ENCODE measurements at places on chromosomes 13 and 19. TPM values are rescaled to one million over a fixed set of nuclear protein-coding genes. Genes with fewer than 3 reads are reported as not detected.
A peak's percentile ranks its signal among the peaks of the same experiment; 100 is the strongest.

Gene IL4I1
- total RNA-seq = 1.1 TPM

Gene ZSWIM4
- 1.3 TPM for total RNA-seq

Gene USPL1
- 23.8 TPM for total RNA-seq

- no peak overlapping the region for H3K4me3 ChIP-seq
- H3K36me3 ChIP-seq = no peaks in the 10 kb centered on the region
- peak overlapping the region; percentile 78 for H3K27ac ChIP-seq
- DNase-seq = peak; percentile 93
- H3K27me3 ChIP-seq = no peaks in the 10 kb centered on the region
Observed at GRCh38 chr19:48333467-48334384, 8.4 kb downstream of the EMP3 start.

DNA sequence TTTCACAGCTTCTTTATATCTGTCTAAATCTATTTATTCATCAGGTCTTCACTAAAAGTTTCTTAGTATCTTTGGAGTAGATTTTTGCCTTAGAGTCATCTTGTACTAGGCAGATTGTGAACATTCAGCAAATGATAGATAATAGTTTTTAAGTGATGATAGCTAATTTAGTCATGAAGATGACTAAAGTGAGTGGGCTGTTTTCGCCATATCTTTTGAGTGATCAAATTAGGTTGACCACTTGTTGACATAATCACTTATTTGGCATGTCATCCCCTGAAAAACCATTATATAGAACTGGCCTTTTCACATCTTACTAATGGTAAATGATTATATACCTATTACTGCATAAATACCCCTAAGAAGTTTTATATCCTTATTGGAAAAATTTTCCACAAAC lies 999.2 kb downstream of the PCDH17 start:
- no peak overlapping the region for H3K4me3 ChIP-seq
- H3K36me3 ChIP-seq = no peaks in the 10 kb centered on the region
- no peaks in the 10 kb centered on the region for H3K27me3 ChIP-seq
- no peak overlapping the region for H3K27ac ChIP-seq
- DNase-seq = no peak

GRCh38 chr13:111534751-111535522 lies 214.5 kb downstream of the TEX29 start:
- H3K27me3 ChIP-seq = peaks cover 48% of the 10 kb centered on the region
- no peak overlapping the region for H3K27ac ChIP-seq
- DNase-seq = no peak
- H3K4me3 ChIP-seq = no peak overlapping the region

- H3K4me1 ChIP-seq = no peaks in the 10 kb centered on the region
- H3K4me3 ChIP-seq = no peak overlapping the region
- no peak for DNase-seq
Observed at GRCh38 chr13:78638216-78638615, 20.7 kb downstream of the OBI1 start.

DNA sequence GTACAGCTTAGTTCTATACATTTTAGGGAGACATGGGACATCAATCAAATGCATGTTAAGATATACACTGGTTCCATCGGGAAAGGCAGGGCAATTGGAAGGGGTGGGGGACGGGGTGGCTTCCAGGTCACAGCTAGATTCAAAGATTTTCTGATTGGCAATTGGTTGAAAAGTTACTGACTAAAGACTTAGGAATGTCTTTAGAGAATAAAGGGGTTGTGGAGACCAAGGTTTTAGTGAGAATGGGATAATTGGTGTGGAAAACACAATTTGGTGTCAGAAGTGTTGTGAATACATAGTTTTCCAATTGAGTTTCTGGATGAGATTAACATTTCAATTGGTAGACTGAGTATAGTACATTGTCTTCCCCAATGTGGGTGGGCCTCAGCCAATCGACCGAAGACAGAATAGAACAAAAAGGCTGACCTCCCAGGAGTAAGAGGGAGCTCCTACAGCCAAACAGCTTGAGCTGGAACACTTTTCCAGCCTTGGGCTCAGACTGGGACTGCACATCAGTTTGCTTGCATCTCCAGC lies 988 bp upstream of the CCDC169 start:
- H3K27me3 ChIP-seq = no peaks in the 10 kb centered on the region
- peaks cover 12% of the 10 kb centered on the region for H3K4me1 ChIP-seq
- no peak for DNase-seq
- H3K27ac ChIP-seq = no peak overlapping the region

GRCh38 chr19:32254509-32254890 lies 90.9 kb upstream of the ZNF507 start:
- no peak overlapping the region for H3K27ac ChIP-seq
- H3K4me3 ChIP-seq = no peak overlapping the region
- no peak for DNase-seq
- no peaks in the 10 kb centered on the region for H3K36me3 ChIP-seq
- peaks cover 6% of the 10 kb centered on the region for H3K27me3 ChIP-seq
- H3K4me1 ChIP-seq = no peaks in the 10 kb centered on the region

DNA sequence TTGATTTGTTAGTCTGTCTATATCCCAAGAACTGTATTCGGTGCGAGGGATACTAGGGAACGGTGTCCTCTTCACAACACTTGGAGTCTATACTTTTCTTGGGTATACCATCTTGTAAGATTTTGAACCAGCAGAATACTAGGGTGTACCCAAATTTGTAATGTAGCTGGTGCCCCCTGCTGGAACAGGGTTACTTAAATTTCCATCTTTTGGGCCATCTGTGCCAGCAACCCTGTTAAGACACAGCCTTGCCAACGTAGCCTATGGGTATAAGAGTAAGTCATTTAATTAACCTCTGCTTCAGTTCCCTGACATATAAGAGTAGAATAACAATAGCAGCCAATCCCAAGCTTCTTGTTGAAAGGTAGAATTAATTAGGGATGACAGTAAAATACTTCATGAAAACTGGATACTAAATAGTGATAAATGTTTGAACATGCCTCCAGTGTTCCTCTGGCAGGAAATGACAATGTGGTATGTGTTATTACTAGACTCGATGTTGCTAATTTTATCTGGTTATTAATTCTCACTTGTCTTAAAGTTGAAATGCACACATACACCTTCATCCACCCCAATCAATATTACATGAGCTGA lies 607.6 kb downstream of the FGF9 start:
- H3K27me3 ChIP-seq = no peaks in the 10 kb centered on the region
- no peak overlapping the region for H3K27ac ChIP-seq
- H3K4me3 ChIP-seq = no peak overlapping the region

DNA sequence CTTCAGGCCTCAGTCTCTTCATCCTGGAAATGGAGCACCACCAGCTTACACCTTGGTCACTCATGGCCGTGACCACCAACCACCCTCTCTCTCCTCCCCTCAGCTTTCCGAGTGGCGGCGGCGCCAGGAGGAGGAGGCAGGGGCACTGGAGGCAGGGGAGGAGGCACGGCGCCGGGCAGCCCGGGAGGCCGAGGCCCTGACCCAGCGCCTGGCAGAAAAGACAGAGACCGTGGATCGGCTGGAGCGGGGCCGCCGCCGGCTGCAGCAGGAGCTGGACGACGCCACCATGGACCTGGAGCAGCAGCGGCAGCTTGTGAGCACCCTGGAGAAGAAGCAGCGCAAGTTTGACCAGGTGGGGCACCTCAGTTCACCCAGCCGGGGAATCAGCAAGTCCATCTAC lies 47.7 kb downstream of the KCNC3 start:
- no peak overlapping the region for H3K4me3 ChIP-seq
- no peak for DNase-seq
- H3K4me1 ChIP-seq = no peaks in the 10 kb centered on the region
- H3K27ac ChIP-seq = no peak overlapping the region
- no peaks in the 10 kb centered on the region for H3K36me3 ChIP-seq

DNA sequence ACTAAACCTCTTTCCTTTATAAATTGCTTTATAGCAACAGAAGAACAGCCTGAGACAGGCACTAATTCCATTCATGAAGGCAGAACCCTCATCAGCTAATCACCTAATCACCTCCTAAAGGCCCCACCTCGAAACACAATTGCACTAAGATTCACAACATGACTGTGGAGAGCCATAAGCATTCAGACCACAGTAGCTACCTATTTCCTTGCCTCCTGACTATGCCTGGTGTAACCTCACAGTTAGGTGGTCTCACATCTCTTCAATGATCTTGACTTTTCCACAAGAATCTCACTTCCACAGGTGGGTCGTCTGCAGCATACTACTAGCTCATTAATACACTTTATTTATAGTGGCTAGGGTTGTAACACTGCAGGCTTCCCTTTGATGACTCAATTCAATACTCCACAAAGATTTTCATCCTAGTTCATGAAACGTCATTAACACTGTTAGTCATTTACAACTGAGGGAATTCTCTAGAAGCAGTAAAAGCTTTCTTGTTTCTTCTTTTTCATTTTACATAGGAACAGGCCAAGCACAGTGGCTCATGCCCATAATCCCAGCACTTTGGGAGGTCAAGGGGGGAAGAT lies 27.1 kb downstream of the STK24 start:
- H3K27ac ChIP-seq = no peak overlapping the region
- peaks cover 33% of the 10 kb centered on the region for H3K4me1 ChIP-seq
- H3K36me3 ChIP-seq = no peaks in the 10 kb centered on the region
- no peaks in the 10 kb centered on the region for H3K27me3 ChIP-seq

Measured in adrenal gland (tissue), 19 donors.